ENCODE measurements at places on chromosomes 6 and 20. TPM values are rescaled to one million over a fixed set of nuclear protein-coding genes. Genes with fewer than 3 reads are reported as not detected.

DNA sequence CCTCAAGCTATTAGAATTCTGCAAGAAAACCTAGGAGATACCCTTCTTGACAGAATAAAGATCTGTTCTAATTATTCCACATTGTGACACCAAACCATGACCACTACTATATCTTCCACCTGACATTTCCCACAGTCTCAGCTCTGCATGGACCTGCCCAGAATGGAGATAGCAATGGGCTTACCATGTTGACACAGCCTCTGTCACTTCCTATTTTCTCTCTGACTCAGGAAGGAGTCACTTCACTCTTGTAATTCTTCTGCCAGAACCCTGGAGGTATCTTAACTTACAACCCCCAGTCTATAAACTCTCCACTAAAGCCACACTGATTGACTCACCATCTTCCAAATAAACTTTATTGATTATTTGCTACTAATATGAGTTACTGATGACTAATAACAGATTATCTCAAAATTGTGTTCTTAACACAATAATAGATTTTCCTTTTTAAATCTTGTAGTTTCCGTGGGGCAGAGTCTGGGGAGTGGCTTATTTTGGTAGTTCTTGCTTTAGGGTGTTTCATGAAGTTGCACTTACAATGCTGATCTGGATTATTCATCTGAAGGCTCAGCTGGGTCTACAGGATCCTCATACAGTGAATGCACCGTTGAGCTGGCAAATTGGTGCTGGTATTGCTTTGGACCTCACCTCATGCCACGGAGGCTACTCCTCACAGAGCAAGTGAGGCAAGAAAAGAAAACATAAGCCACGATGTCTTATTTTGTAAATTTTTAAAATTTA is 869.9 kb downstream of the KIF16B start:
- H3K27me3 ChIP-seq: no peaks in the 10 kb centered on the region
- no peaks in the 10 kb centered on the region for H3K36me3 ChIP-seq

DNA sequence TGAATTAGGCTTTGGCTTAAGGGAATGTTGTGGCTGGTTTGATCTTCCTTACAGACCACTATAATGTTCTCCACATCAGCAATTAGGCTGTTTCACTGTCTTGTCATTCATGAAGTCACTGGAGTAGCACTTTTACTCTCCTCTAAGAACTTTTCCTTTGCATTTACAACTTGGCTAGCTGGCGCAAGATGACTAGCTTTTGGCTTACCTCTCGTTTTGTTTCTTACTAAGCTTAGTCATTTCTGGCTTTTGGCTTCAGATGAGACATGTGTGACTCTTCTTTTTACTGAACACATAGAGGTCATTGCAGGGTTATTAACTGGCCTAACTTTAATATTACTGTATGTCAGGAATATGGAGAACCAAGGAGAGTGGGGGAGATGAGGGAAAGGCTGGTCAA is 143.2 kb downstream of the PTCHD4 start:
- H3K36me3 ChIP-seq: no peaks in the 10 kb centered on the region
- H3K27ac ChIP-seq: no peak overlapping the region
- H3K27me3 ChIP-seq: no peaks in the 10 kb centered on the region
- no peak overlapping the region for H3K4me3 ChIP-seq
- no peak for DNase-seq
- no peaks in the 10 kb centered on the region for H3K4me1 ChIP-seq

- H3K36me3 ChIP-seq: no peaks in the 10 kb centered on the region
- H3K4me3 ChIP-seq: no peak overlapping the region
- DNase-seq: no peak
- H3K27ac ChIP-seq: no peak overlapping the region
- no peaks in the 10 kb centered on the region for H3K27me3 ChIP-seq
These were observed 387.8 kb upstream of the RUNX2 start for GRCh38 chr6:44940367-44940766.

- H3K27me3 ChIP-seq: no peaks in the 10 kb centered on the region
- DNase-seq: no peak
- H3K4me3 ChIP-seq: no peak overlapping the region
- no peak overlapping the region for H3K27ac ChIP-seq
- H3K4me1 ChIP-seq: no peaks in the 10 kb centered on the region
- H3K36me3 ChIP-seq: no peaks in the 10 kb centered on the region
These were observed 17.8 kb downstream of the GRM4 start for GRCh38 chr6:34128045-34128444.

DNA sequence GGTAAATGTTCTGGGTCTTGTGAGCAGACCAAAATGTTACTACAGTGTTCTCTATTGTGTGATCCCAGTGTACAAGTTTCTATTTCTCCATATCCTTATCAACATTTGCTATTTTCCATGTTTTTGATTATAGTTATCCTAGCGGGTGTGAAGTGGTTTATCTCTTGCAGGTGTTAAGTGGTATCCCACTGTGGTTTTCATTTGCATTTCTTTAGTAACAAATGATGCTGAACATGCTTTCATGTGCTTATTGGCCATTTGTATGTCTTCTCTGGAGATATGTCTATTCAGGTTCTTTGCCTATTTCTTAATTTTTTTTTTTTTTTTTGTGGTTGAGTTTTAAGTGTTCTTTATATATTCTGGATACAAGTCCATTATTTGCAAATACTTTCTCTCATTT is 35.5 kb downstream of the NSFL1C start:
- no peak for DNase-seq
- H3K4me1 ChIP-seq: no peaks in the 10 kb centered on the region

Gene NOP56
- 32.1 TPM for total RNA-seq

DNA sequence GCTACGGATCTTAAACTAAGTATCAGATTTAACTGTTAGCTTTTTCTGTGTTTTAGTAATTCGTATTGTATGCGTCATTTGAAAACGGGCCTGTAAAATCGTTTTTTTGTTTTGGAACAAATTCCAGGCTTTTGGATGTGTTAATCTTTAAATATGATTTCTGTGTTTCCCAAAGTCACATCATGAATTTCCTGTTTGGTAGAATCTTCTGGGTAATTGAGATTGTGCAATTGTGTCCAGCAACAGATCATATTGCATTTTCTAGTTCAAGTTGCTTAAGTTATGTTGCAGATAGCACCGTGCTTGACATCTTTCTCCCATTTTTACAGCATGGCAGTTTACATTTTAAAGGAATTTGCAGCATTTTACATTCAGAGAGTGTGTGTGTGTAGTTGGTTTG is 1.9 kb downstream of the MAPK14 start:
- H3K36me3 ChIP-seq: no peaks in the 10 kb centered on the region
- H3K4me3 ChIP-seq: peak overlapping the region; percentile 97
- H3K4me1 ChIP-seq: no peaks in the 10 kb centered on the region
- no peaks in the 10 kb centered on the region for H3K27me3 ChIP-seq

DNA sequence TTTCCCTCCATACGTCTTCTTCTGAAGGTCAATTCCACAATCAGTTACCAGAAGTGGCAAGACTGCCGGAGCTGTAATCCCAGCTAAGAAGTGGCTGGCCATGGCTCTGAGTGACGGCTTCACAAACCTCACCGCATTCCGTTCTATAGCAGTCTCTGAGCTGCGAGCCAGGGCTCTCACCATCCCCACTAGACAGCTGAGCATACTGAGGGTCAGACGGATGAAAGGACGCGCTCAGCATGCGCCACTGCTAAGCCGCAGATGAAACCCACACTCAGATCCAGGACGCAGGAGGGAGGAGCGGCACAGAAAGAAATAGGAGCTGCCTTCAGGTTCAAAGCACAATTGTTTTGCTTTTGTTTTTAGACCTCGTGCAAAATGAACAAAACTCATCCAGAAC is 97.9 kb downstream of the ANKRD60 start:
- DNase-seq: no peak
- H3K4me3 ChIP-seq: no peak overlapping the region
- no peaks in the 10 kb centered on the region for H3K36me3 ChIP-seq
- H3K27ac ChIP-seq: peak overlapping the region; percentile 77

Gene C20orf144
- total RNA-seq: not detected

All from ascending aorta (tissue), 2 donors.